HT1080 (cell line): ENCODE measurements at places on chromosomes 5 and 9.

DNA sequence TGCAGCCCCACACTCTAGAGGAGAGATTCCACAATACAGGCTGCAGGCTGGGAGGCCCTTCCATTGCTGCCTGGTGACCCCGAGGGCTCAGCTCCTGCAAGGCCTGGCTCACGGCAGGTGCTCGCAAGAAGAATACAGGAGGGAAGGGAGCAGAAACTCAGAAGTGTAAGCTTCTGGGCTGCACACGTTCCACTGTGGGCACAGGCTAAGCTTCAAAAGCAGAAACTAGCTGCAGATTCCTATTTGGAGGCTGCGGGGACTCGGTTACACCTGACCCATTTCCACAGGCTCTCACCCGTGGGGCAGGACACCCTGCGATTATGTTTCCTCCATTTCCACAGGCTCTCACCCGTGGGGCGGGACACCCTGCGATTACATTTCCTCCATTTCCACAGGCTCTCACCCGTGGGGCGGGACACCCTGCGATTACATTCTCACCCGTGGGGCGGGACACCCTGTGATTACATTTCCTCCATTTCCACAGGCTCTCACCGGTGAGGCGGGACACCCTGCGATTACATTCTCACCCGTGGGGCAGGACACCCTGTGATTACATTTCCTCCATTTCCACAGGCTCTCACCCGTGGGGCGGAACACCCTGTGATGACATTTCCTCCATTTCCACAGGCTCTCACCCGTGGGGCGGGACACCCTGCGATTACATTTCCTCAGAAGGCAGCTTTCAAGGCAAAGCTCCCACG lies 10.3 kb downstream of the LPCAT1 start:
- DNase-seq = no peak

- no peak for DNase-seq
These were observed 44.2 kb upstream of the STARD4 start for GRCh38 chr5:111556501-111556900.

DNA sequence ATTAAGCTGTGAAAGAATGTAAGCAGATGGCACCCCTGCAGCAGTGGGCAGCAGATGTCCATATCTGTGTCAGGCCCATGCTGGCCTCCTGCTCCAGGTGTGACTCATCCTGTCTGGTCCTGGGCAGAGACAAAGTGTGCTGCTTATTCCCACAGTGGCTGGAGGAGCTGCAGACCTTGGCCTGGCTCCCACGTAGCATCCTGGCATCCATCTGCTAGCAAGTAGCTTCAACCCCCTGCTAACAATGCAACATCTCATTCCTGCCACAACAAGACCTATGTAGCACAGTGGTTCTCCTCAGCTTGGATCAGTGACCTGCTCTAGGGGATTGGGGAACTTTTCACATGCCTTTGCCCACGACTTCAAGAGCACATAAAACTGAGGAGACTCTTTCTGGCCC lies 126.4 kb upstream of the SLC12A2 start:
- peak; percentile 85 for DNase-seq

DNA sequence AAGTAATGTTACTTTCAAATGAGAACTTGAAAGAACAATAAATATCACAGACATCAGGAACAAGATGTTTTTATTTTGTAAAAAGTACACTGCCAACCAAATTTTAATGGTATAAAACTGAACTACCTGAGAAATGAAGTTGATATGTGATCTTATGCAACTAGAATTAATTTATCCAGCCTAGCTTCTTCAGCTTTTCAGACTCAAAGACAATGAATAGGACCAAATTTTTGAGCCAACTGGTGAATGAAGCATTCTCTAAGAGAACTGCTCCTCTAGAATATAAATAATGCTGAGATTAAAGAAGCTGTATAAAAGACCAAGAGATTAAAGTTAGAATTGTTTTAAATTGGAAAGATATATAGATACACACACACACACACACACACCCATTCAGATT lies 9.9 kb downstream of the CDC14B start:
- no peak for DNase-seq

GRCh38 chr9:31790720-31791119 lies 593.7 kb upstream of the ACO1 start:
- no peak for DNase-seq

GRCh38 chr5:14416621-14417275 lies 164.8 kb upstream of the OTULINL start:
- no peak for DNase-seq

DNA sequence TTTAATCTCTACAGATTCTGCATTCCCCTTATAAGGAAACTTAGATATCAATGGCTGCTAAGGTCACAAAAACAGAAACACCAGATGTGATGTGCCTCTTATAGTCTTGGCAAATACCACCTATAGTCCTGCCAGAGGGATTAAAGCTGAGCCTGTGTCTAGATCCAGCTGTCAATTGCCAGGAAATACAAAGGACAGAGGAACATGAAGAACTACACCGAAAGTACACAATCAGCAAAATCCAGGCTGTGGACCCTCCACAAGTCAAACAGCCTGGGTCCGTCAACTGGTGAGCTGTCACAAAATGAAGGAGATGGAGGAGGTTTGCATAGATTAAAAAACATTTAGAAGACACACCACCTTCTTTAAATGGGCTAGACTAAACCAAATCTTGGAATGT lies 85.4 kb downstream of the KLF4 start:
- DNase-seq = no peak

DNA sequence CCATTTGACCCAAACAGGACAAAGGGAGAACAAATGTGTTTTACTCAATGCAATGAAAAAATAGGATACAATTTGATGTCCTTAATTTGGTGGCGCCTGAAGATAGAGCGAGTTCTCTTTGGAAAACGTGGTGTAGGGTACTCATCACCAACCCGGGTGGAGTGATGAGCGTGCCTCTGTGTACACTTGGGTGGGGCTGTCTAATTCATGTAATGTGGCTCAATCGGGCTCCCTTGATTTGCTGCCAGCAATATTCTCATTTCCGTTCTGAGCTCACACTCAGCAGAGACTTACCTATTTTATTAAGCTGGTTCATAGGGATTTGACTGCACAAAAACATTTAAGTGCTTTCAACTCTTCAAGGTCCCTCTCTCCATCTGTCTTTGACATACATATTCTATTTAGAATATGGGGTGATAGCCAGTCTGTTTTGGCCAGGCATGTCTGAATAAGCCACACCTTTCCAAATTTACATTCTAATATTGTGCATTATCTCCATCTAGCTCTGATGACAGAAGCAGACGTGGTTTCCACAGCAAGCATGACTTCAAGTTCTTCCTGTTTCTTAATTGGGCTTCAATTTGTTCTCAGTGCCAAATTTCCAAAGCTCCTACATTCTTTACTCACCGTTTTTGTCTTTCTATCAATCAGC lies 162.5 kb downstream of the IRX2 start:
- DNase-seq = no peak

DNA sequence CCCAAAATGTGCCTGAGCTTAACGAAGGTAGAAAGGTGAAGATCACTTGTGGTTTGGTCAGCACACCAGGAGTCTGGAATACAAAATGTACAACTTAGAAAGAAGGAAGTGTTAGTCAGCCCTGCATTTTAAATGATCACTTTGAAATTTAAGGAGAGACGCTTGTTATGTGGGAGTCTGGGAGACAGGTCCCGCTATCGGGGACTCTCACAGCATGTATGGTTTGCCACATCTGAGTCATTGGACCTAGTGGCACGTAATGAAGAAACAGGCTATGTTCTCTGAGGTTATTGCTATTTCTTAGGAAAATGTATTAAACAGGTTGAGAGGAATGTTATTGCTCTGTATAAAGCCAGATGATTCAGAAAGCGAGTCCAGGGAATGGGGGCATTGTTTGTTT lies 2362.5 kb upstream of the WWC1 start:
- DNase-seq = peak; percentile 80

DNA sequence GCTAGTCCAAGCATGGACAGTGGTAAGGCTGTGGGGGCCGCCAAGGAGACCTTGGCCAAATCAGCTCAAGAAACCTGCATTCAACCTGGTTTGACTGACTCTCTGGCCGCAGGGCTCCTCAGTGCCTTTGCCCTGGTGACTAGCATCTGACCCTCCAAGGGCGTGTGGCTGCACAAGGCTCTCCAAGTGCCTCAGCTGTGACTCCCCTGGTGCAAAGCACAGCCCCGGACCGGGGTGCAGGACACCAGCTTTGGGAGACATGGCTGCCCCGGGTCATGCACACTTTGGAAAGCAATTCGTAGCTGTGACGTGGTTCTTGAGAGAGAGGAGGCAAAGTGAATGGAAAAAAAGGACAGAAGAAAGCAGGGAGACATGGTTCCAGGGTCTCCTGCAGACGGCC lies 245.2 kb upstream of the IRX2 start:
- no peak for DNase-seq

GRCh38 chr5:62522811-62523210 lies 55.8 kb upstream of the LRRC70 start:
- no peak for DNase-seq

DNA sequence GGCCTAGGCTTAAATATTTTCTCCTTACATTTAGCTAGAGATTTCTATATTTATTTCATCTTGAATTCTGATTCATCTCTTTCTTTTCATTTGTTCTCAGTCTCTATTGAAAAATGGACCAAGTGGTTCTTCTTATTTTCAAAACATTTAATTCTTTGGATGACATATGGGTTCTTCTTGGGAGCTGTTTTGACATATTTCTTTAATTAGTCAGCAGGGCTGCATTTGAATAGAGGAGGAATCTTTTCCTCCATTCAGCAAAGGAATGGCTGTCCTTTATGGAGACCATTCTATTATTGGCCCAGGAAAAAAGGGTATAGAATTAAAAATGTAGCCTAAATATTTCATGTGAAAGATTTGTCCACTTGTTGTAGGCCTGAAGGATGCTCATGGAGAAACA lies 109.9 kb downstream of the RPS23 start:
- no peak for DNase-seq

DNA sequence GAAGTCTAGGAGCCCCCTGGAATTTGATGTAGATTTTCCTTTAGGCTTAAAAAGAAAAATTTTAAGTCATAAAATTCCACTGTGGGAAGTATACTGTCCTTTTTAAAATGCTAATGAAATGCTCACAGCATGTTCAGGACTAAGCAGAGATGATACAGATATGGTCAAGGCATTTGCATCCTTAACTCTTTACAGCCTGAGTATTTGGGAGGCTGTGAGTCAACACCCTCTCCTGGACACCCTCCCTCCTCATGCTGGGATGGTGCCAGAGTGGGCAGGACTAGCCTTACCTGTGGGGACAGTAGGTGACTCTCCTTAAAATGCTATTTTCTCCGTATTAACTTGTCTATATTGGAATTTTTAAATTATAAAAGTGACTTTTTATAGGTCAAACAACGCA lies 197.4 kb upstream of the ELL2 start:
- no peak for DNase-seq

GRCh38 chr9:69445251-69445650 lies 120.2 kb downstream of the ENTREP1 start:
- no peak for DNase-seq

DNA sequence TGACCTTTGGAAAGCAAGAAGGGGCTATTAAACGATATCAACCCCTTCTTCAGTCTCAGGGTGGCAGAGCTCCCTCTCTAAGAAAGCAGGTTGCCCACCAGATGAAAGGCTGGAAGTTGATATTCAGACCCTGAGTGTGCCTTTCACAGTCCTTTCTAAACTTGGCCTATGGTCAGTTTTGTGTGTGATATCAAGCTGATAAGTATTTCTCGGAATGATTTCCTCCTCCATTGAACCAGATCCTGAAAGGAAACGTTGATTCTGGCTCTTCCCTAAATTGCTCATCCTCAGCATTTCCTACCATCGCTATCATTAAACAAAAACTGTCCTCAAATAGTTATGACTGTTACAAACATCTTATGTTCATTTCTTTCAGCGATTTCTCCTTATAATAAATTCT lies 130.4 kb downstream of the CEMIP2 start:
- no peak for DNase-seq

DNA sequence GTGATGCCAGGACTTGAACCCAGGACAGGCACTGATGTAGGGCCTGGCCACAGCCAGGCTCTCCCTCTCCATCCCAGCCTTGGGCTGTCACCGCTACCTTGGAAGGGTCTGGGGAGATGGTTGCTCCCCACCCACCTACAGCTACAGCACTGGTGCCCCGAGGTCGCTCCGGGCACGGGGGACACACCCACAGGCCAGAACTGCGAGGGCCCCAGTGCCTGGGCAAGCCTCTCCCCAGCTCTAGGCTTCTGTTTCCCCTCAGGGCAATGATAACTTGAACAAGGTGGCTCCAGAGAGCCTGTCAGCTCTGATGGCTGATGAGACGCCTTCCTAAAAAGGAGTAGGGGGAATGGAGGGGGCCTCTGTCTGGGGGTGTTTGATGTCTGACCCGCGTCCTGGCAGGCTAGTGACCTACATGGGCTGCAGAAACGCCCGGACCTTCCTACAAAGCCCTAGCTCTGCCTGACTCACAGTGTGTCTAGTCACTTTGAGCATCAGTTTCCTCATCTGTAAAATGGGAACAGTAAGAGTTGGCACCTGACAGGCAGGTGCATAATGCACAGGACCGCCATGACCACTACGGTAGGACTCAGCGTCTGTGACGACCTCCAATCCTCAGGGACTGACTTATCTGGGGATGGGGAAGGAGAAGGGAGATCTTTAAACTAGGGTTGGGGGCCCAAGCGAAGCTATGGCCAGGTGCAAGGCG lies 76.4 kb downstream of the LRSAM1 start:
- no peak for DNase-seq

DNA sequence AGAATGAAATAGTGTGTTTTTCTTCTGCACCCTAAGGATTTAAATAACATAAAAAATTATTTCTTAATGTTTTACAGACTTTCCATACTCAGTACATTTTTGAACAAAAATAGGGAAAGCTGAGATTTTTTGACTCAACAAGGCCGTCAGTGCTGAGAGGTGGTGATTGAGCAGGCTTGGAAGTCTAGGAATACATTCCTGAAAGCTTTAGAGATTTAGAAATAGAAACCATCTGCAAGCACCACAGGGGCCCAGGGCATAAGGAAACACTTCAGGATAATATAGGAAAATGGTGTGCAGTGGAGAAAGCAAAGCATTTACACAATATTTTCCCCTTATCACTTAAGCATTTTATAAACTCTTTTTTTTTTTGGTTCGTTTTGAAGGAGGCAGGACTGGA lies 5.2 kb downstream of the BASP1 start:
- DNase-seq = no peak

- peak; percentile 100 for DNase-seq
These were observed 17.7 kb downstream of the IL31RA start for GRCh38 chr5:55868846-55869245.

GRCh38 chr9:89218040-89218928 lies 39.7 kb upstream of the SHC3 start:
- no peak for DNase-seq
